ENCODE measurements at places on chromosomes 2 and 18. TPM values are rescaled to one million over a fixed set of nuclear protein-coding genes. Genes with fewer than 3 reads are reported as not detected.

Gene CFAP210
- total RNA-seq = 3.1 TPM

Gene MITD1
- 14.6 TPM for total RNA-seq

Gene WNT6
- not detected for total RNA-seq

Gene SLC19A3
- not detected for total RNA-seq

Gene RAD51AP2
- not detected for total RNA-seq

Gene UGT1A8
- total RNA-seq = not detected

Gene MYO1B
- total RNA-seq = 0.98 TPM

Gene C2orf78
- not detected for total RNA-seq

Gene SERPINB13
- not detected for total RNA-seq

DNA sequence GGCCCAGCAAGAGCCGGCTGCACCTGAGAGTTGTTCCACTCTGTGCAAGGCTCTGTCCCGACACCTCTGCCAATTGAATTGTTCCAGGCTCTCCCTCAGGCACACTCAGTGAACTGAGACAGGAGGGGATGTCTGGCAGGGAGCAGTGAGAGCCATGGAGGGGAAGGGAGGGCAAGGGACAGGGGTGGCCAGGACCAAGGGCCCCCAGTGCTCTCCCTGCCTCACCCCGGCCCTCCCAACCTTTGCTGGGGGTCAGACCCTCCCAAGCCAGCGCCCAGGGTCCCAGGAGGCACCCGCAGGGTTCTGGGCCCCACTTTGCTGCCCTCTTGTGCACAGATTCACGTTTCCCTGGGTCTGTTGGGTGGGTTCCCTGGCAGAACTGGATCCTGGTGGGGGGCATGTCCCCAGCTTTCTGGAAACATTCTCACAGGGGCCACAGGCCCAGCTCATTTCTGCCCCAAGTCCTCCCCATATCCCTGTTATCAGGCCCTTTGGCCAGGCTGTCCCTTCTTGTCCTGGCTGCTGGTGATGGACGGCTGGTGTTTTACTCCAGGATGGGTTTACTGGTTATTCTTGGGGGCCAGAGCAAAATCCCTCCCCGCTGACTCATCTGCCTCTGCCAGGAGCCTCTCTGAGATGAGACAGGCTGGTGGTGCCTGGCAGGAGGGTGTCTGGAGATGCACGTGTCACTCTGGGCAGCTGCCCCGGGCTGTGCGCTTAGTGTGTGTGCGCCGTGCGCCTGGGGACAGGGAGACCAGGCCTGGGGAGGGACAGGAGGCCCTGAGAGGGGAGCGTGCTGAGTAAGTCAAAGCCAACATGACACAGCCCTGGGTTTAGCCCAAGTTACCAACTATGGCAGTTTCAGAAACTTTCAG is 136.5 kb upstream of the CTDP1 start:
- no peak for DNase-seq

GRCh38 chr2:58448845-58449244 is 207.7 kb upstream of the FANCL start:
- DNase-seq = no peak

DNA sequence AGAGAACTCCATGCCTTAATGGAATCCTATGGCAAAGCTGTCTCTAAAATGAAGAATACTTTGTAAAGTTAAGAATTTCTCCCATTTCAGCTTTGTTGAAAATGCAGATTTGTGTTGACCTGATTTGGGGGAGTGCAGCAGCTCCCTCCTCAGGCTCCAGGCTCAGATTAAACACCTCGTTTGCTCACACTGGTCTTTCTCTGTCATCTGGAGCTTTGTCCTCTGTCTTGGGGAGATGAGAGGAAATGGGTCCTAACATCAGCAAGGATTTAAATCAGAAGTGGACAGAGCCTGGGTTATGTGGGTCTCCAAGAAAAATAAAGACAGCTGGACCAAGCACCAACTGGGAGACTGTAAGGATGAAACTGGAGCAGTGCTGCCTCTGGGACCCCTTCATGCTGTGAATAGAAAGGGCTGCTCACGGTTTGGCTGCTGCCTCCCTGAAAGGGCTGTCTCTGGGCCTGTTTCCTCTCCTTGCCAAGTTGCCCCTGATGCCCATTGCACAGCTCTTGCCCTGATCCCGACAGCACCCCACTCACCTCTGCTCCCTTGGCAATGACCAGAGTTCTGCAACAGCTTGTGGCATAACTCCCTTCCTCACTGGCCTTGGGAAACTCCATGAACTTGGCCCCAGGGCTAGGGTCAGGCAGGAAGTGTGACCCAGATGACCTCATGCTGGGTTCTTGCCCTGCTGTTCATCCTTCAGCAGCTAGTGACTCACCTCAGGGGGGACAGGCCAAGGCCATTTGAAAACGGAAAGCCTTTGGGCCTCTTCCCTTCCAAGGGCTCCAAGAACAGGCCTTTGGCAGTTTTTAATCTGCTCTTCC is 197.2 kb downstream of the CYP26B1 start:
- no peak for DNase-seq

DNA sequence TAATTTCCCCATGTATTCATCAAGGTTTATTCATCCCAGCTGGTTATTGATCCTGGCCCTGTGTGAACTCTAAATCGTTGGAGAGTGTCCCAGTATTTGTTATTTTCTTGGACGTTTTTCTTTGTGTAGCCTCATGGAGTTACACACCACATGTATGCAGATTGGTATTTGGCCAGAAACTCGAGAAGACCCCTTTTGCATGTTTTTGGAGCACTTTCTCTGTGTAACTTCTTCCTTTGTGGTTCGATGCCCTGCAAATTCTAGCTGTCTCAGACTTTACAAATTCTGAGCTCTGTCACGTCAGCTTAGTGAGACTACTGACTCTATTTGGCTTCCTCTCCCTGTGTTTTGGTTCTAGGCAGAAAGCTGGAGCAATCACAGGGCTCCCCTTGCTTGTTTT is 198.7 kb downstream of the MCFD2 start:
- no peak for DNase-seq

DNA sequence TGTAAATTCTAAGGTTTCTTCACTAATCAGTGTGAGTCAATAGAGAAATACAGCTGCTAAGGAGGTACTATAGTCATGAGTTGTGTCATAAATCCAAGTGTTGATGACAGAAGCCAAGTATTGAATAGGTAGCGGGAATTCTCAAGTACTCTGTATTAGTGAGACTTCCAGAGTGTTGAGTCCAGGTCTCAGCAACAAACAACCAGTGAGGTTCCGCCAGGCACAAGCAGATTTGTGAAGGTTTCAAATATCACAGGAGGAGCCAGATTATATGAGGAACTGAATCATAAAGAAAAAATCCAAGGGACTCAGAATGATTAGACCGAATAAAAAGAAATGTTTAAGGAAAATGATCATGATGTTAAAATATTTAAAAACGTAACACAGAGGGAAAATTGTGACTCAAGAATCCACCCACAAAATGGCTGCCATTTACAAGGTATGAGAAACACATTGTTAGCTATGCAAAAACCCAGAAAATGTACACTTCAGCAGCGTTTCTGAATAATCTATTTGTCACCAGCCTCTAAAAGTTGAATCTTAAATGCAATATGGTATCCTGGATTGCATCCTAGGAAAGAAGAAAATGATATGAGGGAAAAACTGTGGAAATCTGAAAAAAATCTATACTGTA is 27.3 kb upstream of the EVA1A start:
- no peak for DNase-seq

DNA sequence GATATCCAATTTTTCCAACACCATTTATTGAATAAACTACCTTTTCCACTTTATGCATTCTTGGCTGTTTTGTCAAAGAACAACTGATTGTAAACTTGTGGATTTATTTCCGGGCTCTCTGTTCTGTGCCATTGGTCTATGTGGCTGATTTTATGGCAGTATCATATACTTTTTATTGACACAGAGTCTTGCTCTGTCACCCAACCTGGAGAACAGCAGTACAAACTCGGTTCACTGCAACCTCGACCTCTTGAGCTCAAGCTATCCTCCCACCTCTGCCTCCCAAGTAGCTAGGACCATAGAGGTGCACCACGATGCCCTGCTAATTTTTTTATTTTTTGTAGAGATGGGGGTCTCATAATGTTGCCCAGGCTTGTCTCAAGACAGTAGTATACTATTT is 6.7 kb upstream of the GALNT5 start:
- DNase-seq = no peak

GRCh38 chr2:72806280-72806945 is 19.4 kb downstream of the EXOC6B start:
- DNase-seq = no peak

- DNase-seq = no peak
Measured at GRCh38 chr2:68206793-68207192, 45.5 kb downstream of the PPP3R1 start.

GRCh38 chr2:201194097-201194496 is 11.2 kb downstream of the CASP10 start:
- peak; percentile 42 for DNase-seq

GRCh38 chr18:74652392-74652988 is 54.8 kb downstream of the ZNF407 start:
- no peak for DNase-seq

DNA sequence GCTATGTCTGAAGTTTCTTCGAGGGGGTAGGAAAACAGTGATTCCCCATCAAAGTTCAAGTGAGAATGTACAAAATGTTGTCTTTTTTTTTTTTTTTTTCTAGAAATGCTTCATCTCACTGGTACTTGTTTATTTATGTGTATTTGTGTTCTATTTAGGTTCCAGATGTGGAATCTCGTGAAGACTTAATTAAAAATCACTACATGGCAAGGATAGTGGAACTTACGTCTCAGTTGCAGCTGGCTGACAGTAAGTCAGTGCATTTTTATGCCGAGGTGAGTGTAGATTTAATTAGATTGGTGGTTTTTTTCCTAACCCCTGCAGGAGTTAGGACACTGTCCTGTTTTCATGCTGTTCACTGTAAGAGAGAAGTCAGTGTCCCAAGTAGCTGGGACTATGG is 22.8 kb upstream of the STON1 start:
- no peak for DNase-seq

GRCh38 chr2:118835746-118836410 is 11.6 kb downstream of the EN1 start:
- DNase-seq = no peak

DNA sequence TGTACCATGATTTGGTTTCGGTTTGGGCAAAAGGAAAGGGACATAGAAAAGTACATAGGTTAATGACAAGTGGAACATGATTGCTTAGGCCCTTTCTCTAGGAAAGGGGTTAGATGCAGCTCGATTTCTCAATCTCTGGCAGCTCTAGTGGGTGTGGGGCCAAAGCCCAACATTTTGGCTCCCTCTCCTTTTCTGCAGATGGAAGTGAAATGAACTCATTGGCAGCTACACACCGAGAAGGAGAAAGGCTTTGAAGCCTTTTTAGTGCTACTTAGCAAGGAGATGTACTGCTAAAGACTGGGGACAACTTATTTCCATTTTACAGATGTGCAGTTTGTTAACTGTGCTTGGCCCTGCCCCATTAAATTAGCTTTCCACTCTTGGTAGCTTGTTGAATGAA is 93.8 kb downstream of the LYPD6B start:
- no peak for DNase-seq

- DNase-seq = no peak
Measured at GRCh38 chr2:20596193-20596972, 54.5 kb downstream of the HS1BP3 start.

DNA sequence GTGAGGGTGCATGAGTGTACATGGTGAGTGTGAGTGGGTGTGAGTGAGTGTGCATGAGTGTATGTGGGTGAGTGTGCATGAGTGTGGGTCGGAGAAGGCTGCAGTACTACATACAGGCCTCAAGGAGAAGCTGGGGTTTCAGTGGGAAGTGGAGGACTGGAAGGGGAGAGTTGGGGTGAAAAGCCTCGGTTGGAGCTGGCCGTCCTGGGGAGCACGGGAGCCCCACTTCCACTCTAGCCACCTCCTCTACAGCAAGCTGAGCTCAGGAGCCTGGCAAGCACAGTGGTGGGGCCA is 68.7 kb upstream of the HPCAL1 start:
- DNase-seq = no peak

GRCh38 chr2:227789803-227790202 is 23.8 kb upstream of the CCL20 start:
- no peak for DNase-seq

DNA sequence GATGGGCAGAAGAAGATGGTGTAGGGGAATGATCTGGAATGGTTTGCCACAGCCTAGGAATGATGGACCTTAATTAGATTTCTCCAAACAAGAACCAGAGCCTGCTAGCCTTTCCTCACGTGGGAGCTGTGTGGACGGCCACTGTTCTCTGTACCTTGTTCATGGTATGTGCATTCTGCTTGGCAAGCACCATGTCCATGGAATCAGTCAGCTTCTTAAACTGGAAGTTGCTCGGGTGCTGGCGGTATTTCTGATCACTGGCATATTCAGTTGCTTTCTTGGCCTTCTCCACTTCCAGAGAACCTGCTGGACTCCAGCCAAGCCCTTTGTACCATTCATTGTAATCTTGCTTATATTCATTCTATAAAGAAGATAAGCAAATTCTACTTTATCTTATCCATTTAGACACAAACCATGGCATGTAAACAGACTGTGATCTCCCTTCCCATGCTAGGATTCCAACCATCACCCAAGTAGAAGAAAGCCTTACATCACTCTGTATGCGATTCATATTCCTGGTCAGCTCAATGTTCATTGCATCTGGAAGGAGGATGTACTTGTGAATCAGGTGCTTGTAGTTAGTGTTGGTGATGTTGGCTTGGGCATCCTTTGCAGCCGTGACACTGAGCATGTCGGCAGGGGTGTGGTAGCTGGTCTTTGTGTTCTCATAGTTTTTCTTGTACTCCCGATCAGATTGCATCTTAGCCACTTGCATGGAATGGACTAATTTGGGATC is 78.4 kb downstream of the NEB start:
- DNase-seq = no peak

DNA sequence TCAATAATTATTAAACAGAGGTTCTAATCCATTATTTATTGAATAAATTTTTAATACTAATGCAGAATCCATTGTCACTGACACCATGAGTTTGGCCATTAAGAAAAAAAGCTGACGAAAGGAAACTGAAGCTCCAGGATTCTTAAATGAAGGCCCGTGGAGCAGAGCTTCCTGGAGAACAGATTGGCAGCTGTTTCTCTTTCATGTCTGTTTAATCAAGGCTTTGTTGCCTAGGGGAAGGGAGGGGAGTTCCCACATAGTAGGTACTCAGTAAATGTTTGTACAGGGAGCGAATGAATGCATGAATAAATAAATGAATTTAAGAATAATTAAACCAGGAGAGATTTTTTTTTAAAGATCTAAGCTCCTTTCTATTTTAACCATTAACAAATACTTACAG is 315.1 kb upstream of the KLHL29 start:
- no peak for DNase-seq

DNA sequence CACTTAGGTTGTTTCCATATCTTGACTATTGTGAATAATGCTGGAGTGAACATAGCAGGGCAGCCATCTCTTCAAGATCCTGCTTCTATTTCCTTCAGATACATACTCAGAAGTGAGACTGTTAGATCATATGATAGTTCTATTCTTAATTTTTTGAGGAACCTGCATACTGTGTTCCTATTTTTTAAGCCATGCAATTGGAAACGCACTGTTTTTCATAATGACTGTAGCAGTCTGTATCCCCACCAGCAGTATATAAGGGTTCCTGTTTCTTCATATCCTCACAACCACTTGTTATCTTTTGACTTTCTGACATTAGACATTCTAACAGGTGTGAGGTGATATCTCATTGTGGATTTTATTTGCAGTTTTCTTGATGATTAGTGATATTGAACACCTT is 15.5 kb downstream of the NEURL3 start:
- no peak for DNase-seq

- DNase-seq = no peak
Measured at GRCh38 chr18:44067186-44067585, 613.5 kb upstream of the SETBP1 start.

GRCh38 chr2:61950571-61951315 is 45.3 kb downstream of the COMMD1 start:
- no peak for DNase-seq

Measured in CD4-positive, alpha-beta T cell (primary cell).